Colonic mucosa (tissue), 4 donors: ENCODE measurements at places on chromosomes 7 and 10.

- H3K4me3 ChIP-seq: peak overlapping the region; percentile 0
- no peak overlapping the region for H3K27ac ChIP-seq
- H3K36me3 ChIP-seq: no peaks in the 10 kb centered on the region
- H3K4me1 ChIP-seq: no peaks in the 10 kb centered on the region
- DNase-seq: no peak
- H3K27me3 ChIP-seq: no peaks in the 10 kb centered on the region
These were observed 26.2 kb downstream of the TASOR2 start for GRCh38 chr10:5710859-5711258.

DNA sequence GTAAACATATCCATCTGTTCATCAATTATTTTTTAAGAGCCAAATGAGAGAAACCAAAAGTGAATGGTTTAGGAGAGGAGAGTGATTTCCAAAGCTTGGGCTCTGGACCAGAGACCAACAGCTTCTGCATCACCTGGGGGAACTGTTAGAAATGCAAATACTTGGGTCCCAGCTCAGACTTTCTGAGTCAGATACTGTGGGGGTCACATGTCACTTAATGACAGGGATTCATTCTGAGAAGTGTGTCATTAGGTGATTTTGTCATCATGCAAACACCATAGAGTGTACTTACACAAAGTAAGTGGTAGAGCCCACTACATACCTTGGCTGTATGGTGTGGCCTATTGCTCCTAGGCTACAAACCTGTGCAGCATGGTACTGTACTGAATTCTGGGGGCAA, 128.5 kb upstream of the PRR15 start:
- no peak for DNase-seq
- no peaks in the 10 kb centered on the region for H3K36me3 ChIP-seq
- no peaks in the 10 kb centered on the region for H3K27me3 ChIP-seq
- H3K4me1 ChIP-seq: no peaks in the 10 kb centered on the region

- H3K4me1 ChIP-seq: no peaks in the 10 kb centered on the region
- no peaks in the 10 kb centered on the region for H3K36me3 ChIP-seq
- H3K27ac ChIP-seq: no peak overlapping the region
- no peak for DNase-seq
These were observed 13.7 kb downstream of the ITGB8 start for GRCh38 chr7:20344396-20344795.

GRCh38 chr7:46839651-46840050, 742.3 kb downstream of the TNS3 start:
- no peak overlapping the region for H3K27ac ChIP-seq
- H3K4me3 ChIP-seq: no peak overlapping the region
- H3K36me3 ChIP-seq: no peaks in the 10 kb centered on the region
- H3K4me1 ChIP-seq: no peaks in the 10 kb centered on the region
- no peaks in the 10 kb centered on the region for H3K27me3 ChIP-seq

GRCh38 chr10:11677480-11677879, 64.7 kb upstream of the ECHDC3 start:
- H3K4me1 ChIP-seq: no peaks in the 10 kb centered on the region
- DNase-seq: no peak
- H3K36me3 ChIP-seq: no peaks in the 10 kb centered on the region
- no peak overlapping the region for H3K27ac ChIP-seq

DNA sequence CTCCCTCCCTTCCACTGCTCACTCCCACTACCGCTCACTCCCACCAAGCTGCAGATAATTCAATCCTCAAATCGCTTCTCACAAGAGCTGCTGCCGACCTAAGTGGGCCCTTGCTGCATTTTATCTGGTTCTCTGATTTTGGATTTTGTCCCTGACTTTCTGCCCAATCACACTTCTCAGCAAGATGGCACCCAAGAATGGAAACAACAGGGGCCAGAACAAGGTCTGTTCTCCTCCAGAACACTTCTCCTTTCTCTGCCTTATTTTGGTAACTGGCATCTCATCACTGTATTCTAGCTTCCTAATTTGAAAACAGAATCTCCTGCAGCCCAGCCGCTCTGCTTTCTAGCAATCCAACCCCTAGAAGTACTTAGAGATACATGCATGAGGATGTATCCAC, 172.8 kb downstream of the GRID1 start:
- DNase-seq: no peak
- H3K27me3 ChIP-seq: no peaks in the 10 kb centered on the region
- no peak overlapping the region for H3K27ac ChIP-seq
- no peaks in the 10 kb centered on the region for H3K4me1 ChIP-seq
